ENCODE measurements at places on chromosomes 12 and 14.

DNA sequence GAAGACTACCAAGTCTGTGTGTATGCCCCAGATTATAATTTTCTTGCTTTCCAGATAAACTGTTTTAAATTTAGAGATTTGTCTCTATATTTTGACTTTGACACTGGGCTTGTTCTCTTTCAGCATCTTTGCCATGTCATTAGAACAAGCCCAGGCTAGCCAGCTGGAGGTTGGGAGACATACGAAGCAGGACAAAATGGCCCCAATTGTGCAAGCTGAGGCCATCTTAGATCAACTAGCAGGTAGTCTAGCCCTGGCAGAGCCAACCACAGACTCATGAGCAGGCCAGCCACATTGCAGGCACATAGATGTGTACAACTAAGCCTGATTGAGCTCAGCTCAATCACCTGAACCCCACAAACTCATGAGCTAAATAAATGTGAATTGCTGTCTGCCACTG lies 321.4 kb downstream of the ATP23 start:
- no peak for DNase-seq

DNA sequence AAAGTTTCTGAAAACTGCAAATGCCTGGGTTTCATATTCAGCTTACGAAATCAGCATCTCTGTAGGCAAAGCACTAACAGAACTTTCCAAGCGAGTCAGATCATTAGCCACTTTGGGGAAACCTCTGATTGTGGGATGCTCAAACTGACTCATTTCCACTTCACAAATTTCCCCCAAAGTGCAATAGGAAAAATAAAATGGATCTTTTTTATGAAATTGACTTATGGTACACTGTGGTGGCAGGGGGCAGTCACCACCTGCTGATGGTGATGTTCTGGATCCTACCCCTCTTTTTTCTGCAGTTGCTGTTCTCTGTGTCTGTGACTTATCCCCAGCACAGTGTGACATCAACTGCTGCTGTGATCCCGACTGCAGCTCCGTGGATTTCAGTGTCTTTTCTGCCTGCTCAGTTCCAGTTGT lies 5.6 kb downstream of the TCTN1 start:
- no peak for DNase-seq

DNA sequence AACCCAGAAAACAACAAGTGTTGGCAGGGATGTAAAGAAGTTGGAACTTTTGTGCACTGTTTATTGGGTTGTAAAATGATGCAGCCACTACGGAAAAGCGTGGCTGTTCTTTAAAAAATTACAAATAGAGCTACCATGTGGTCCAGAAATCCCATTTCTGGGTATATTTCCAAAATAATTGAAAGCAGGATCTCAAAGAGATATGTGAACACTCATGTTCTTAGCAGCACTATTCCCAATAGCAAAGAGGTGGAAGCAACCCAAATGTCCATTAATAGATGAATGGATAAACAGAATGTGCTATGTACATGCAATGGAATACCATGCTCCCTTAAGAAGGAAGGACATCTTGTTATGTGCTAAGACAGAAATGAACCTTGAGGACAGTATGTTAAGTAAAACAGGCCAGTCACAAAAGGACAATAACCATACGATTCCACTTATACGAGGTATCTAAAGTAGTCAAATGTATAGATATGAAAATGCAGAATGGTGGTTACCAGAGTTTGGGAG lies 249.5 kb downstream of the PHLDA1 start:
- no peak for DNase-seq

DNA sequence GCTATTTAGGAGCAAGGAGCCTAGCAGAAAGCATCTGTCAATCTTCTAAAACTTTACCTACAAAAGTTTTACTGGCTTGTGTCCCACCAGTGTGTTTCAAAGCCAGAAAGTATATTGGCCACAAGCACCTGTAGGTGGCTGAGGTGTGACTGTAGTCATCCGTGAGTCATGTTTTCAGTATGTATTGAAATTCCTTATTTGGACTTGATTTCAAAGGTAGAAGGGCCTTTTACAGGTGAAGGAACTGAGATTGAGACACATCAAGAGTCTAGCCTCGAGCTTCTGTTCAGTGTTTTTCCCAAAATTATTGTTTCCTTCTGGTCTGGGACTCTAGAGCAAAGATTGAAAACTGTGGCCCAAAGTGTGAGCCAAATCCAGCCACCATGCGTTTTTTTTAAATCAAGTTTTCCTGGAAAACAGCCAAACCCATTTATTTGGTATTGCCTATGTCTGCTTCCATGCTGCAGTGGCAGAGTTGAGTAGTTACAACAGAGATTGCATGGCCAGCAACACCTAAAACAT lies 195.3 kb upstream of the BCL2L14 start:
- no peak for DNase-seq

GRCh38 chr14:75258803-75259509 lies 19.7 kb upstream of the FOS start:
- DNase-seq = peak; percentile 99

- DNase-seq = no peak
Observed at GRCh38 chr12:92139634-92140150, 6.0 kb downstream of the BTG1 start.

DNA sequence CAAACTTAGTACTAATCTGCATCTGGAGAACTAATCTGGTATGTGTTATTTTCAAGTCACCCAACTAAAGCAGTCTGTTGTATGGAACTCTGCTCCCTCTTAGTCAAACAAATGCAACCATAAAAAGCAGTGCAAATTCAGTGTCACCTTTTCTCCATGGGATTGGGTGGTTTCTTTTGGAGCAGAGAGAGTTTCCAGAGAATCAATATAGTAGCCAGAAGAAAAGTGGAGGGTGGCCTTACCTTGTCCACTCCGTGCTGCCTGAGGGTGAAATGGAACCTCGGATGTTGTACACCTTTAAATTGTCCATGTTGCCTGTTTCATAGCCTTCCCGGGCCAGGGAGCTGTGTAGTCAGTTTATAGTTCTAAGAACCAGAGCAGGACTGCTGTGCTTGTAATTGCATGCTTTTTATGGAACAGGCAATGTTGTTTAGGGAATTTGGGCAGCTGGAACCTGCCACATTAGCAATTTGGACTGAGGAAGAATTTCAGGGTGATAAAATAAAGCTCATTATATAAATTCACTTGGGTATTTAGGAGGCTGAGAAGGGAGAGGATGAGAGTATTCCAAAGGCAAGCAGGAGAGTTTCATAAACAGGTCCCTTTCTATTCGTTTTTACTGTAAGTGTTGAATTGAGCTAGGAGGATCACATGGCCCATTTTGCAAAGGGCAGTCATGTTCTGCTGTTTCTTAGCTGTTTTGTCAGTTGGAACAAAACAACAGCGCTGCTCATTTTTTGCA lies 60.5 kb downstream of the CRADD start:
- DNase-seq = no peak

DNA sequence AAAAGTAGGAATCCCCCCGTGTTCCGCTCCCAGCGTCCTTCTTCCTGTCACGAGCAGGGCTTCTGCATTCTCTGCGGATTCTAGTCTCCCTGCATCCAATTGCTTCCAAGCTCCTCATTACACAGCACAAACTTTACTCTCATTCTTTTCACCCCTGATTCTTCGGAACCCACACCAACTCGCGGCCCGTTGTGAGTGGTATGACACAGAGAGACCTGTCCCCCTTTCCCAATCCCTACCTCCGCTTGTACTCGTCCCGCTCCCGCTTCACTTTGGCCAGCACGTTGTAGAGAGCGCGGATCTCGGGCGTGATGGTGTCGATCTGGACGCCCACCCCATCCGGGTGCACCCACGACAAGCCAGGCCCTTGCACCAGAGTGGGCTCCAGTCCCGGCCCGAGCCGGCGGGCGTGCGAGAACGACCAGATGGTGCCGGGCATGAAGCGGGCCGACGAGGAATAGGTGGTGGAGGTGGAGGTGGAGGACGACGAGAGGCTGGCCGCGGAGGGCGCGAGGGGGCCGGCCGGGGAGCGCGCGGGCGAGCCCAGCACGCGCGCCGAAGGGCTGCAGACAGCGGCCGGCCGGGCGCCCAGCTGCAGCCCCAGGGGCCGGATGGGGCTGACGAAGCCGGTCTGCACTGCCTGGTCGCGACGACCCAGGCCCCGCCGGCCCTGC lies 687 bp downstream of the IFFO1 start:
- DNase-seq = no peak

DNA sequence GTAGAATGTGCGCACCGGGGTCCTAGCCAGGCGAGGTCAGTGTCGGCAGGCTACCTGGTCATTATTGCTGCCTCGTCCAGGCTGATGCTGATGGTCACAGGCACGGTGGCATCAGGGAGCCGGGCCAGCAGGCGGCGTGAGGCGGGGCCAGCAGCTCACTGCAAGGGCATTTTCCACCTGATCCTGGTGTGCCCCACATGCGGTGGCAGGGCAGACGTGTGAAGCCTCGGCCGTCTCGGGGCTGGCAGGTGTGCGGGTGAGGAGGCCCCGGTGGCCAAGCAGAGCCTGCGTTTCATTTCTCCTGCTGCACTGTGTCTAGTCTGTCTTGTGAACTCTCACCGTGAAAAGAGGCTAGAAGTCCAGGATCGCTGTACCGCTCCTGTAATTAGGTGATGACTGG lies 12.0 kb upstream of the AMN start:
- no peak for DNase-seq

GRCh38 chr14:103195828-103196615 lies 72.8 kb downstream of the TNFAIP2 start:
- DNase-seq = no peak

DNA sequence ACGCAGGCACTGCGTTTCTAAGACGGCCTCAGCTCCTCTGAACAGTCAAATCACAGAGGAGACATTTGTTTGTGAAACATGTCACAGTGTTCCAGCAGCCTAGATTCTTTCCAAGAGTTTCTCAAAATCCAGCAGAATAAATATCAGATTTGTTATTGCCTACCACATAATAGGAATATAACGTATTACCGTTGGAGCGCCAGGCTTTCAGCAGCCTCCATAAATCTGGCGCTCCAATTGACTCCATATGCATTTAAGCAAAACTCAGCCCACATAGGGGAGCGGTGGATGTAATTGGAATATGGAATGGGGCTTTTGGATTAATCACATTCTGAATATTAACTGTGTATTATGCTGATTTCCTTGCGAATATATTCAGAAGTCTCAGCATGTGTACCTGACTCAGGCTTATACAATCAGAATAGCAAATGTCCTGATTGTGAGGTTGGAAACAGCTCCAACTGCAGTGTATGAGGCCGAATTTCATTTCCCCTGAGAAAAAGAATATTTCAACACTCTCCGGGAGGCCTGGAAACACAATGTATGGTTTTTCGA lies 174.0 kb downstream of the ASCL4 start:
- no peak for DNase-seq

GRCh38 chr12:117334855-117335587 lies 26.4 kb downstream of the NOS1 start:
- no peak for DNase-seq

DNA sequence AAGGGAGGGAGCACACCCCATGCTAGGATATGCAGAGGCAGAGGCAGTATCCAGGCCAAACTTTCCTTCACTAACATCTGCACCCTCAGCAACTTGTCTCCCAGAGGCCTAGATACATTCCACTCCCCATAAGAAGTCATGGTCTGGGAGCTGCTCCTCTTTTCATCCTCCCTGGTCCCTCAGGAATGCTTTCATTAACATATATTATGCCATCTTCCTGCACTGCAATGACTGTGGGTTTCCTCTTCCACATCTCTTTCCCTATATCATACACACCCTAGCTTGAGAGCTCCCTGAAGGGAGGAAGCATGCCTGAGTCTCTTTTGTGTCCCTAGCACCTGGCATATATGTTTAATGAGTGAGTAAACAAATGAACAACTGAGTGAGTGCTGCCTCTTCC lies 8.6 kb downstream of the DDN start:
- DNase-seq = no peak

DNA sequence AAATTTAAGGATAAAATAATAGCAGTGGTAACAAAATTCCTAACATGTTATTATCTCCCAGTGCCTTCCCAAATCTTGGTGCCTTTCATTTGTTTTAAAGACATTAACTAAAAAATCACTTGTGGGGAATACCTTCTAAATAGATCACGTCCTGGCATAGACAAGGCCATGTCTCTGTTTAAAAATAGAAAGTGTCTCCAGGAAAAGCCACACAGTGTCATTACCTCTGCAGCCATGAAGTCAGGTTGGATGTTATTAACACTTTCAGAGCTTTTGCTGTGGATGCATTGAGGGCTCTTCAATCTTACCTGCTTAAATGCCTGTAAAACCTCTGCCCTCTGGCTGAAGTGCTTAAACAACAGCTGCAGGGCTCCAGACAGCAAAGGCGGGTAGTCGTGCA lies 211.1 kb downstream of the ITPR2 start:
- no peak for DNase-seq

DNA sequence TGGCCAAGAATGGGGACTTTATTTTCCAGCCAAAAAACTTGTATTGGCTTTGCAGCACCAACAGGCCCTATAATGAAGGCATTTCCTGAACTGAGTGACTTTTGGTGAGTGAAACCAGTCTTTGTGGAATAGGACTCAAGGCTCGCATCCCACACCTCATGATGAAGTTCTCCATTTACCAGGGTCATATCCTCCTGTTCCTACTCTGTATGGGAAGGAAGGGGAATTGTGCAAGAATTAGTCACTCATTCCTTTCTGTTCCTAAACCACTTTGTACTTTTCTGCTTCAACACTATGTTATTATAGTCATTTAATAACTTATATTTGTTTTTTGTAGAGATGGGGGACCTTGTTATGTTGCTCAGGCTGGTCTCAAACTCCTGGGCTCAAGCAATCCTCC lies 2.3 kb upstream of the SPATS2 start:
- DNase-seq = no peak

DNA sequence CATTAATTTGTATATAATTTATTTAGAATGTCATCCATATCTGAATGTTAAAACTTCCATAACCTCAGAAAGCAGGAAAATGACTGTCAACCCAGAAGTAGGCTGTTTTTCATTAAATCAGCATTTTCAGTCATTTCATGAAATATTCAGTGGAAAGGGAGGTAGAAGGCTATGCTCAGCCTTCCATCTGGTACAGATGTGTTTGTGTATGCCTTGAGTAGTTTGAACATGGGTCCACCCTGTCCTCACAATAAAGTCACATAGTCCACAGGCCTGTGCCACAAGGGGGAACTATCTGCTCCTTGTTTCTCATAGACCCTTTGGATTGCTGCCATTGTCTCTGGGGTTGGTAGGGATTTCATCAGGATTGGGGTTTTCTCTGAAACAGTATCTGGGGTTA lies 9.1 kb downstream of the LACRT start:
- DNase-seq = no peak

- no peak for DNase-seq
Observed at GRCh38 chr14:23240661-23241060, 2.9 kb downstream of the RNF212B start.

DNA sequence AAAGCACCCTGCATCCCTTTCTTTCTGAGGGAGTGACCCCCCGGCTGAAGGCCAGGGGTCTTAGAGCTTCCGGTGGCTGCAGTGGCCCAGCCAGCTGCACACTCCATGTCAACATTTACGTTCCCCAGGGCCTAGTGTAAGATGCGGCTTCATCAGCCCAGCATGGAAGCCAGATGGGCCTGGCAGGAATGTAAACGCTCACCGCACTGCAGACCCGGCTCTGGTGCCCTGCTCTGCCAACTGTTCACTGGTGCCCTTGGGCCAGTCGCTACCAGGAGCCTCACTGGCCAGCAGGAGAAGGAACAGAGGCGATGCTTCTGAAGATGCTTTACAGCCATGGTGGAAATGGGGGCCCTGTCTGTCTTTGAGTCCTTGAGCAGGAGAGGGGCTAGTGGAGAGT lies 8.6 kb upstream of the TMEM119 start:
- no peak for DNase-seq

All from HFF-Myc (cell line).